Nephron progenitor cell (in vitro differentiated cells): ENCODE measurements at places on chromosomes 4 and X.
A peak's percentile ranks its signal among the peaks of the same experiment; 100 is the strongest.

GRCh38 chr4:138242076-138242833 lies at the start of gene SLC7A11:
SLC7A11 (minus strand) TSS chr4:138242349; CDS start chr4:138242069, 280 bp downstream.
- DNase-seq: peak; percentile 46

DNA sequence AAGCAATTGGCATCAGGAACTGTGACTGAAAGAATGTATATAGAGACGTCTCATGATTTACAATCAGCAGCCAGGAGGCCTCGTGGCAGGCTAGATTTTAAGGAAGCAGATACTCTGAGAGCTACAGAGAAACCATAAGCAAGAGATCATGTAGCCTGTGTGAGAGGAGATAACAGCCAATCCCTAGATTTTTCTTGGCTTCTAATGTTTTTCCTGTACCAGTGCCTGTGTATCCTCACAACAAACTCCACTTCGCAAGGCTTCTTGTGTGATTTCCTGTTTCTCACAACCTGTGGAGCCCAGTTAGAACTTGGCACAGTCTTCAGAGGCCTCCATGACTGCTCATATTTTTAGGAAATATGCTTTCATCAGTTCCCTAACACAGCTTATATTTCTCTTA lies 147.9 kb downstream of the PTCHD1 start:
- DNase-seq: no peak

GRCh38 chrX:35499071-35499862 lies 298.9 kb upstream of the MAGEB16 start:
- DNase-seq: no peak

DNA sequence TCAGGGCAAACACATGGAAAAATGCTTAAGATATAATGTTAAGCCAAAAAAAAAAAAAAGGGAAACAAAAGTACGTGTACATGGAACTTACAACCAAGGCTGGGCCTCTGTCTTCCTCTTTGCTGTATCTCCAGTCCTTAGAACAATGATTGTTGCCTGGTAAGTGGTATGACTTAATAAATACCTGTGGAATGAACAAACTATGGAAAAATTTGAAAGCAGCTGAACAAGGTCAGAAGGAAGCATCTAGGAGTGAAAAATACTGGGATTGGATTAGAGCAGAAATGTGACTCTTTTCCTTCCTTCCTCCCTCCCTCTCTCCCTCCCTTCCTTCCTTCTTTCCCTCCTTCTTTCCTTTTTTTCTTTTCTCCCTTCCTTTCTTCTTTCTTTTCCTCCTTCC lies 54.2 kb upstream of the SMIM10 start:
- DNase-seq: no peak

GRCh38 chr4:95293014-95293413 lies 255.8 kb downstream of the UNC5C start:
- DNase-seq: no peak

DNA sequence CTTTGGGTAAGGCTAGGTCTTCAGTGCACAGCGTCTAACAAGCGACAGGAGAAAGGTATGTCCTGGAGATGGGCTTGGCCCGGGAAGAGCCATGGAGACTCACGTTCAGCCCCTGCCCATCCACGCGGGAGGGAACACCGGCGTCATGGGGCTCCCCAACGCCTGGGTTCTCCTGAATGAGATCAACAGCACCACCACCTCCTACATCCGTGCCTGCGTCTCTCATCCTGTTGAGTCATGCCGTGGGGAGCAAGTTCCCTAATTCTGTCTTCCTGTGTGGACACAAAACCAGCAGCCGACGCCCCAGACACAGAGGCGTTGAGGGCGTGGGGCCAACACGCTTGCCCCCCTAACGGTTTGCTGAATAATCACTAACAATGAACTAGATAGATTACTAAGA lies 20.1 kb upstream of the IL3RA start:
- DNase-seq: no peak

DNA sequence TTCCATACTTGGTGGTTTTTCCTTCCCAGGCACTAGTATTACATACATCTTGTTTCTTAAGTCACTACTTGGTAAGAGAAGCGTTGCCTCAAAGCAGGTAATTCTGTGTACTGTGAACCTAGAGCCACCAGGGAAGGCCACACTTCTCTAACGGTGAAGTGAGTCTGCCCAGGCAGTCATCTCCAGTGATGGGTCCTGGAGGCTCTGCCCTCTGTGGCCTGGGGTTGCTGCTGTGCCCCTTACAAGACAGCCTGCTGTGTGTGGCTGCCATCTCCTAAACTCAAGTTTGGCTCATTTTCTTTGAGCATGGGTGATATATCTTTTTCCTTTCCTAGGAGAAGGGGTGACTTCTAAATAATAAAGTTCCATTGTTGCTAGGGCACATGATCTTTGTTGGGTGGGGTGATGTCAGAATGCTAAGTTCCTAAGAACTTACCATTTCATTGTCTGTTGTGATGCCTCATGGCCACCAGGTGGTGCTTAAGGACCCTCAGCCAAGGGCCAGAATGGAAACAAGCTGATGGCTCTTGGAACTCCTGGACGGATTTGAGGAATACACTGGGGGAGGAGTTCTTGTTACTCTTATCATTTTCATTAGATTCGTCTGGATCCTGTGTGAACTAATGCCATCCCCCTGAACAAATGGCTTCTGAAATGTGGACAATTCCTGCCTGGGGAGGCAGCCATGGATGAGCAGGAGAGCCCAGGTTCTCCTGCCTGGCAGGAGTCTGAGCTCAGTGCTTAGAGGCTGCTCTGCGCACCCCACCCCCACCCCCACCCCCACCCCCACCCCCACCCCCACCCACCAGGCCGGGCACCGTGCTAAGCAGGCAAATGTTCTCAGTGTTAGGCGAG lies 41.1 kb upstream of the WDR1 start:
- DNase-seq: peak; percentile 57

- no peak for DNase-seq
Measured at GRCh38 chr4:87118421-87118820, 102.0 kb downstream of the KLHL8 start.

DNA sequence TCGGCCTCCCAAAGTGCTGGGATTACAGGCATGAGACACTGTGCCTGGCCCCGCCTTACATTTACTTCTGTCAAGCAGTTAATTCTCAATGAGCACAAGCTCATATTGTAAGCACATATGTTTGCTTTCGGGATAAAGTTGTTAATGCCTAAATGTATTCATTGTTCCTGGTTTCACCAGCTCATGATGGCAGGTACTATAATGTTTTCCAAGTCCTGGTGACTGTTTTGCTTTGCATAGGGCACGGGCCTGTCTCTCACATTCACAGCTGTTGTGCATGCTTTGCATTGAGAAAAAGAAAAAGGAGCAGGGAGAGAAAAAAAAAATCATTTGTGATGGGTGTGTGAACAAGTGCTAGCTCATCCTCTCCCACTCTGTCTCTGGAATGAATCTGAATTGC lies 661.2 kb upstream of the TENM3 start:
- DNase-seq: no peak

- DNase-seq: no peak
Measured at GRCh38 chr4:25000639-25001038, 30.1 kb downstream of the LGI2 start.

- DNase-seq: no peak
Measured at GRCh38 chr4:90234916-90235547, 107.8 kb downstream of the CCSER1 start.

GRCh38 chr4:14096396-14096965 lies 469.0 kb upstream of the BOD1L1 start:
- no peak for DNase-seq

DNA sequence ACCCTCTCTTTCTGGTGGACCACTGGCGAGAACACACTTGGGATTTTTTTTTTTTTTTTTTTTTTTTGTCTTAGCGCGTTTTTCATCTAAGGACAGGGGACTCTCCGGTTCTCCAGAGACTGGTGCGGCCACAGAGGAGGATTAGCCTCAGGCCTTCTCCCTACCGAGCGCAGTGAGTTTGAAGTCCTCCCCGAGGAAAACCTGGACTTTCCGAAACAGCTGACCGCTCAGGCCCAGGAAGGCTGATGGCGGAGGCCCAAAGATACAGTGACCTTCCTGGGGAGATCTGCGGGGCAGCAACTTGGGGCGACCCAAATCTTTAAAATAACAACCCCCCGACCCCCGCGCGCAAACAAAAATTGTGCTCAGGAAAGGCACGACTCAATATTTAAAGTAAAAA lies 9.2 kb downstream of the NKX3-2 start:
- no peak for DNase-seq

- DNase-seq: no peak
Measured at GRCh38 chr4:167893531-167893930, 198.8 kb upstream of the ANXA10 start.

- DNase-seq: peak; percentile 55
Measured at GRCh38 chrX:2627272-2627867, 63.7 kb upstream of the CD99 start.

DNA sequence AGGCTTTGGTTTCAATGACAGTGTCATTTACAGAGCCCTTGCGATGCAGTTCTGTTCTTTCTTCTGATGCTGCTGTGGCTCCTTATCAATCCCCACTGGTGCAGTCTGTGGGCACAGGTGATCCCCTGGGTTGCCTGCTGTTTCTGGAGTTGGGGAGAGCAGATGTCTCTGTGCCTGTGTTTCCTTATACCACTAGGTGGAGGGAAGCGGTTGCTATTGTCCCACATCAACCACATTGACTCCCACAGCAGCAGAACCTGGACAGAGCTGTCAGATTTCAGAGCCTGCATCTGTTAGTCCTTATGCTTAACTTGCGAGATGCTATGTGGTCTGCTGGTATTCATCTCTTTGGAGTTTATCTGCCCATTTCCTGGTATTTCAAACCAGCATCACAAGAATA lies 57.7 kb downstream of the NEIL3 start:
- no peak for DNase-seq

GRCh38 chr4:76563454-76564122 lies 128.6 kb downstream of the SHROOM3 start:
- no peak for DNase-seq

DNA sequence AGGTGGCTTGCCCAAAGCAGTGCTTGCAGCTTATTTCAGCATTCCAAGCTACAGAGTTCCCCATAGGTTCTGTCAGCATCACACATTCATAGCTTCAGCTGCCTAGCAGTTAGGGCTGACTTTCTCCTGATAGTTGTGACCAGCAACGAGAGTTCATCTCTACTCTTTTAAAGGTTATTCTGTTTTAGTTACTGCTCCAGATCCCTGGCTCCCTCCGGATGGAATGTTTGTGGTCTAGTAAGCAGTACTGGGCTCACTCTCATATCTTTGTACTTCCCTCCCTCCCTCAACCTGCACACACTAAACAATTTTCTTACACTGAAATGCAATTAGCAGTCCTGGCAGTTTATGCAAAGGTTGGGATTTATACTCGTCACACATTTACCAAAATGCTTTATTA lies 43.9 kb downstream of the PTTG2 start:
- no peak for DNase-seq

DNA sequence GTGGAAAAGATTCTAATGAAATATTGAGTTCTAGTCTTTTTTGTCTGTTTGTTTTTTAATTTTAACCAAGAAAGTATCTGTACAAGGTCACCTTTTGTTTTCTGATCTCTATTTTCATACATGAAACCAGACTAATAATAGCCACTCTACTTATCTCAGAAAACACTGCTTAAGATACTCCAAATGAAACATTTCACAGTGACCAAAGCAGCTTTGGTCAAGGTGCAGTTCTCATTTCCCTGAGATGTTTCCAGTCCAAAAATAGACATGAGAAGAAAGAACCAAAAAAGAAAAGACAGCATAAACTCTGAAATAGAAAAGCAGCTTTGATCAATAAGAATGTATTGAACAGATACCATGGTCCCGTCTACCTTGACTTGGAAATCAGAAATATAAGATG lies 782.8 kb downstream of the RAB28 start:
- no peak for DNase-seq
